ENCODE measurements at places on chromosomes 12 and 14.

GRCh38 chr12:129549656-129550055 lies 354.2 kb downstream of the TMEM132D start:
- DNase-seq: no peak

GRCh38 chr14:49960453-49960852 lies 67.6 kb downstream of the ARF6 start:
- DNase-seq: no peak

- DNase-seq: no peak
These were observed 218.3 kb downstream of the TTC6 start for GRCh38 chr14:37813732-37814131.

DNA sequence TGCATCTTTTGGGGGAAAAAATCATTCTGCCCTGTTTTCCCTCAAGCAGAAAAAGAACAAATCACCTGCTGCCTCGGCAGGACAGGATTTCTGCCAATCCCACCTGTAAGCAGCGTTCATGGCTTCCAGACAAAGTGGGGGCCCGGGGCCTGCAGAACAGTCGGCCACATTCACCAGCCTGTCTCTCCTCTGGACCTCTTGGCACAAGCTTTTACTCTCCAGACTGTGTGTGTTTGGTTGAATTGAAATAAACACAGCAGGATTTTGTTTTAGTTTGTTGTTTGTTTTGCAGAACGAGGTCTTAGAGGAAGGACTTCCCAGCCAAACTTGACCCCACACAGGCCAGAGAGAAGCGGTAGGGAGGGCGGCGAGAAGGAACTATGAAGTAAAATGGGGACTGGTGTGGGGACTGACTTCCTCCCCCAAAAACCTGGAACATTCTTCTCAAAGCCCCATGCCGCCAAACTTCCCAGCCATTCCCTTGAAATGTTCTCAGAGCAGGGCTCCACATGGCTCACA lies 41.7 kb upstream of the FOS start:
- DNase-seq: no peak

- no peak for DNase-seq
These were observed 132.7 kb downstream of the PPFIA2 start for GRCh38 chr12:81626406-81626805.

DNA sequence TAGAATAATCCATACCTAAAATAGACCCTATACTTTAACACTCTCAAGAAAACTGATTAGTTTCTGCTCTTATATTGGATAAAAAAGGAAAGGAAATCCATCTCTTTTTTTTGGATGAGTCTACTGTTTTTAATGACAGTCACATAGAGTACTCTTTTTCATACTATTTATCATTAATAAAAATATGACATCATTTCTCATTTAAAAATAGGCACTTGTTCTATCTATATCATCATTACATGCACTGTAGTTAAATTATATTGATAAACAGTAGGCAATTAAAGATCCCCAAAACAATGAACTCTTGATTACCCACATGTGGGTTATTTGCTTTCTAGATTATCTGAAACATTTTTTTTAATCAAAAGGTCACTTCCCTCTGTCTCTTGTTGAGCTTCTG lies 338.8 kb downstream of the NELL2 start:
- no peak for DNase-seq

GRCh38 chr12:12018454-12018853 lies 52.3 kb upstream of the BCL2L14 start:
- no peak for DNase-seq

GRCh38 chr14:31942166-31942841 lies 134.8 kb upstream of the ARHGAP5 start:
- no peak for DNase-seq

GRCh38 chr14:100608586-100609330 lies 21.5 kb upstream of the BEGAIN start:
- no peak for DNase-seq

- DNase-seq: peak; percentile 80
These were observed 61.5 kb downstream of the LGMN start for GRCh38 chr14:92686900-92687427.

- no peak for DNase-seq
These were observed 23.4 kb upstream of the ELK3 start for GRCh38 chr12:96170762-96171161.

- no peak for DNase-seq
These were observed 411.4 kb upstream of the SOX5 start for GRCh38 chr12:24360907-24361306.

- DNase-seq: no peak
These were observed 41.1 kb downstream of the PRB3 start for GRCh38 chr12:11228296-11228879.

- DNase-seq: no peak
These were observed 403.7 kb downstream of the SLC6A15 start for GRCh38 chr12:84508851-84509260.

- no peak for DNase-seq
These were observed 10.1 kb upstream of the TWF1 start for GRCh38 chr12:43816168-43816567.

GRCh38 chr14:79016828-79017505 lies 846.8 kb downstream of the NRXN3 start:
- DNase-seq: no peak

GRCh38 chr12:124032265-124032886 lies 59.4 kb downstream of the ZNF664 start:
- no peak for DNase-seq

- DNase-seq: no peak
These were observed 8.9 kb downstream of the RSRC2 start for GRCh38 chr12:122517877-122518276.

- no peak for DNase-seq
These were observed 54.6 kb upstream of the ARHGAP5 start for GRCh38 chr14:32022525-32022924.

- no peak for DNase-seq
These were observed 12.3 kb upstream of the LMO3 start for GRCh38 chr12:16618256-16618655.

DNA sequence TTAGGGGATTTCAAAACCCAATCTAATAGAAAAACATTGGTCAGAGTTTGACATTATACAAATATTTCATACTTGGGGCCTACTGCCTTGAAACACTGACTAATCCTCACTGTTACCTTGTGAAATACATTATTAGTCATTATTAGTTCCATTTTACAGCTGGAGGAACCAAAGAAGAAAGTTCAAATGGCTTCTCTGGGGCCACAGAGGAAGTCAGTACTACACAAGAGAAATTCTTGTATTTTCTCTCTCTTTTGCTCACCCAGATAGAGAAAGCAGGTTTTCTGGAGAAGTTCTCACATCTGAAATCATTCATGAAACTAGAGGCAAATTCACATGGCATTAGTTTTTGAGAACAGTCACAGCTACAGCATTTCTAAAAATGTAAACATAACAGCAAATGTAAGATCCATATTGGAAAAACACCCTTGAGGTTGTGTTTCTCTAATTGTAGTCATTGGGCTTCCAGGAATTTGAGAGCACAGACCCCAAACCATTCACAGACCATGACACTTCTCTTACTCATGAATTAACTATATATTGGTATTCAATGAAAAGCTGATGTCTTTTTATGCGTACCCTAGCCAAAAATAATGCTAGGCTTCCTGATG lies 83.0 kb downstream of the LLPH start:
- no peak for DNase-seq

DNA sequence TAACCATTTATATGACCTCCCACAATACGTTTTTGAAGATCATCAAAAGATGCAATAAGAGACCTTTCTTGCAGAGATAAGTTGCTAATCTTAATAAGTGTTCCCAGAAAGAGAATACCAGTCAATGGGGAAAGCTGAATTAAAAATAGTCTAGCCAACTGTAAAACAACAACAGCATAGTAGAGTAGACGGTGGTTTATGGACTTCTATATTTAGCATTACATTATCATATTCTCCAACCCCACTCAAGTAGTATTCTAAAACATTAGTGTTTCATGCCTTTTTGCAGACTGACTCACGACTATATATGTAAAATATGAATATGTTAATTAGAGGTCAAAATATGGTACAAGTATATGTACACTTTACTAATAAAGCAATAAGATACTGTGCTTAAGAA lies 218.9 kb downstream of the MED13L start:
- no peak for DNase-seq

DNA sequence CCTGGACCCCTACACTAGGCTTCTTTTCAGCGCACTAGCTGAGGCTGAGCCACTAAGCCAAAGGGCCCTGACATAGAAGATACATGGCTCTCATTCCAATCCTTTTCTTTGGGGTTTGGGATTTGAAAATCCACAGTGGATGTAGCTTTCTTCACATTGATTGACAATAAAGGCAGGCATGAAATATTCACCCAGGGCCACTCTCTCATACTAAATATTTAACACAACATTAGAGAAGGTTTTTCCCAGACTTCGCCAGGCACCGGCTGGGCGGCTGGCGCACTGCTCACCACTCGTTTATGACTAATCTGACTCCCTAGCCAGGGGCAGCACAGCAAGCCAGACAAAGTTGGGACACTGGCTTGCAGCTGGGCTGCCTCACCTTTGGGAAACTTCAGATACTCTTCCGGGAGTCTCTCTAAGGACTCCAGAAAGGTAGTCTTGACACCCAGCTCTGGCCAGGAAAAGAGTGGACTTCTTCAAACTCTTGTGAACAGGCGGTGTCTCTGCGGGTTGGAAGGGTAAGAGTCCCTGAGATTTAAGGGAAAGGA lies 699 bp upstream of the HOXC11 start:
- DNase-seq: no peak

DNA sequence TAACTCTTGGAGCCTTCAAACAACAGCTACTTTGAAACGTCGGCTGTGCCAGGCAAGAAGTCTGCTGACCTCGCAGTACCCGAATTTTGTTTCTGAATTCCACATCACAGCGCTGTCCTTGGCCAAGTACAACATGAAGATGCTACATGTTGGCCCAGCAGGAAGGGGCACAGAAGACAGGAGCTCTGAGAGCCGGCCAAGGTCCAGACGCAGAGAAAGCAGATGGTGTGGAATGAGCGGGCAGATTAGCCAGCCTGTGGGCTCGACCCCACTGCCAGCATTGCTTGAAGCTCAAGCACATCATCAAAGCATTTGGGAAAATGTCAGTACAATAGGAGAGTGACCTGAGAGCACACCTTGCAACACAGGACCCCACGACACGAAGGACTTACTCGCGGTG lies 64.5 kb downstream of the FZD10 start:
- DNase-seq: no peak
